ENCODE measurements at places on chromosomes 1 and 21.

GRCh38 chr1:182563095-182563494 is 26.0 kb downstream of the RNASEL start:
- DNase-seq, result no peak

DNA sequence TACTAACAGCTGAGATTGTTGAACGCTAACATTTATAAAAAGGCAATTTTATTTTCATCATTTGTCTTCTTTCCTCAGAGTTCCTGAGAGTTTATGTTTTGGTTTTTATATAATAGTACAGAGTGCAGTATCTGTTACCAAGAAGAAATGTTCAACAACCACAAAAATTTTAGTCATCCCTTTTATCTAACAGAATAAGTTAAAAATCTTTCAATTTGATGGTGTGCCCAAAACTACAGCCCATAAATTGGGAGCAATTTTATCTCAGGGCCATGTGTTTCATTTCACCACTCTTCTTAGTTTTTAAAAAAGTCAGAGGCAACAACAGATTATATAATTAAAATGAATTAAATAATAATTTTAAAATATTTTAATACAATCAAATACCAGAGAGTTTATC is 37.1 kb downstream of the NEXN start:
- DNase-seq, result no peak

- DNase-seq, result no peak
These were observed 74.7 kb downstream of the LEPR start for GRCh38 chr1:65495137-65495536.

DNA sequence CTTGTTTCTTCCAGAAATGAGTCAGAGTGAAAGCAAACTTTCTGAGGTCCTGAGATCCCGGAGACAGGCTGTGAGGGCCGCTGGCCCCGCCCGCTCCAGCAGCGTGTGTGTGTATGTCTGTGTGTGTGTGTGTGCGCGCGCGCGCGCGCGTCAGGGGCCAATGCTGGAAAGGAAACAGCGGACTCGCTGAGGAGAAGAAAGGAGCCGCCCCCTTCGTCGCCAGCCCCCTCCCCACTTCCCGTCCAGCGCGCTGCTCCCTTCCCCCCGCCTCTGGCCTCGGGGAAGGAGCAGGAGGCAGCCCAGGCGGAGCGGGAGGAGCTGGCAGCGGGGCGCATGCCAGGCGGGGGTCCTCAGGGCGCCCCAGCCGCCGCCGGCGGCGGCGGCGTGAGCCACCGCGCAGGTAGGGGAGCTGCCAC is at the start of gene DISC1:
DISC1 (plus strand) TSS at position 256 of the 416 bp plus-strand sequence; CDS start at position 334, 78 bp downstream.
- peak; percentile 78 for DNase-seq

DNA sequence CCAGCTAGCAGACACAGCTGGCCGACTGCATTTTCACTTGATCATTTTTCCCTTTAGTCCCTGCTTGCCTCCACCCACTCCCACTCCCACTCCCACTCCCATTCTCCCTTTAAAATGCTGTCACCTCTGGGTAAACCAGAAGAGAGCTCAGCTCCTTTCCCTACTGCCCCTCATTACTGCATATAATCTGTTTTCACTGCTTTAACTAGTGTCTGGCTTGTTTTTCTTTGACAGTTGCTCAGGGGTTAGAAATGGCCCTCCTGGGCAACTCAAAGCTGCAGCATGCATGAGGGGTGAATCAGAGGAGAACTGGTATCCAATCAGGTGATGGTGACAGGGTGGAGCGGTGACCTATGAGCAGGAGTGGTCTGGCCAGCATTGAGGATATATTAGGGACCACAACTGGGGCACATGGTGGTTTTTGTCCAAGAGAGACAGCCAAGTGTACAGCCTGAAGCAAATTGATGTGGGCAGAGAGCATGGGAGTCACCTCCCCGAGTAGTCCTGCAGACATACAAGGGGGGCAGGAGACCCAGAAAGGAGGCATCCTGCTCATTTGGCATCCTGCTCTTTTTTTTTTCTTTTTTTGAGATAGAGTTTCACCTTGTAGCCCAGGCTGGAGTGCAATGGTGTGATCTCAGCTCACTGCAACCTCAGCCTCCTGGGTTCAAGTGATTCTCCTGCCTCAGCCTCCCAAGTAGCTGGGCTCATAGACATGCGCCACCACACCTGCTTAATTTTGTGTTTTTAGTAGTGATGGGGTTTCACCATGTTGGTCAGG is 42.6 kb upstream of the SRSF10 start:
- DNase-seq, result no peak

DNA sequence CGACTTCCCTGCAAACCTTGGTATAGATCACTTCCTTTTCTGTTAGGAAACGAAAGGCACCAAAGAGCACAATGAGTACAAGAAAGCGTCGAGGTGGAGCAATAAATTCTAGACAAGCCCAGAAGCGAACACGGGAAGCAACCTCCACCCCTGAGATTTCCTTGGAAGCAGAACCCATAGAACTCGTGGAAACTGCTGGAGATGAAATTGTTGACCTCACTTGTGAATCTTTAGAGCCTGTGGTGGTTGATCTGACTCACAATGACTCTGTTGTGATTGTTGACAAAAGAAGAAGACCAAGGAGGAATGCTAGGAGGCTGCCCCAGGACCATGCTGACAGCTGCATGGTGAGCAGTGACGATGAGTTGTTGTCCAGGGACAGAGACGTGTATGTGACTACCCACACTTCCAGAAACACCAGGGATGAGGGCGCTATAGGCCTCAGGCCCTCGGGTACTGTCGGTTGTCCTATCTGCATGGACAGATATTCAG is 18.5 kb downstream of the FAM89A start:
- DNase-seq, result no peak

DNA sequence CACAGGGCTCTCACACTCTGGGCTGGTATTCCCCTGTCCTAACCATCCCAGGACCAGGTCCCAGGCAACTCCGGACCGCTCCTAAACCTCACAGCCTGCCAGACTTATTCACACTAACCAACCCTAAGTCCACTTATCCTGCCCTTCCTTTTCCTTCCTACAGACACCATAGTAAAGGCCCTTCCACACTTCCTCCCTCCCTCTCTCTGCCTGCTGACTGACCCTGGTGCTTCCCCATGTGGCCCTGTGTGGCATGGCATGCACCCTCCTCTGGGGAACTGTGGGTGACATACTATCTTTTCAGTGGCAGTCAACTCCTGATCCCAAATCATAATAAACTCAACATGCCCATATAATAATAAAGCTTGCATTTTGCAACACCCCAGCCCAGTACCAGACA is 155.1 kb upstream of the DNAH14 start:
- no peak for DNase-seq

DNA sequence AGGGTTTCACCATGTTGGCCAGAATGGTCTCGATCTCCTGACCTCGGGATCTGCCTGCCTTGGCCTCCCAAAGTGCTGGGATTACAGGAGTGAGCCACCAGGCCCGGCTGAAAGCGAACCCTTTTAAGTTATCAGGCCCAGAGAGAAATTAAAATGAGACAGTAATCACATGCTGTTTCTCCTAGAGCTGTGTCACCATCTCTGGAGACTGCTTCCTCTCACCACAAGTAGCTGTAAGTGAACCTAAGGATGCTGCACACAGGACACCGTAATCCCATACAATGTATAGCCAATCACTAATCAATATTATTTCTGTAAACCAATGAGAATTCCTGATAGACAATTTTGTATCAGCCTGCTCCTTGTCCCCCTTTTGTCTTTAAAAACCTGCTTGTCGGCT is 5.7 kb upstream of the CSTB start:
- DNase-seq, result no peak

DNA sequence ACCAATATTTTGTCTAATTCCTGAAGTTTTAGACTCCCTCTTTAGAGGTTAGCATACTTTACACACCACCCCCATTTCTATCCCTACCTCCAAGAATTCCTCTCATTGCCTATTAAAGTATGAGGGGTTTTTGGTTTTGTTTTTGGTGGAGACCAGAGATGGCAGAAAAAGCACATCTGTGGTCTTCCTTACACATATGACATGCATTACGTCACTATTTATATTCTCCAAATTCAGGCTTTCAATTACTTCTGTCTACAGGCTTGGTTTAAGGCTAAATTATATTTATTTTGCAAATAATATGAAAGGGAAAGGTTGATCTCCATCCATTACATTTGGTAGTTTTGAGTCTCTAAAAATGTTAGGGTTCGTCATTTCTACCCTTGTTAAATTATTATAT is 674.6 kb downstream of the LMO4 start:
- no peak for DNase-seq

GRCh38 chr1:245465666-245466065 is 310.9 kb downstream of the KIF26B start:
- peak; percentile 39 for DNase-seq

GRCh38 chr1:207826557-207827487 is 75.0 kb downstream of the CD46 start:
- DNase-seq, result no peak

GRCh38 chr1:100866041-100866900 is 28.4 kb downstream of the EXTL2 start:
- DNase-seq, result no peak

- DNase-seq, result no peak
These were observed 28.2 kb upstream of the DOCK7 start for GRCh38 chr1:62716397-62716796.

- DNase-seq, result peak; percentile 42
These were observed 1.7 kb downstream of the NR5A2 start for GRCh38 chr1:200029035-200029821.

- no peak for DNase-seq
These were observed 11.7 kb downstream of the ST3GAL3 start for GRCh38 chr1:43719063-43719462.

DNA sequence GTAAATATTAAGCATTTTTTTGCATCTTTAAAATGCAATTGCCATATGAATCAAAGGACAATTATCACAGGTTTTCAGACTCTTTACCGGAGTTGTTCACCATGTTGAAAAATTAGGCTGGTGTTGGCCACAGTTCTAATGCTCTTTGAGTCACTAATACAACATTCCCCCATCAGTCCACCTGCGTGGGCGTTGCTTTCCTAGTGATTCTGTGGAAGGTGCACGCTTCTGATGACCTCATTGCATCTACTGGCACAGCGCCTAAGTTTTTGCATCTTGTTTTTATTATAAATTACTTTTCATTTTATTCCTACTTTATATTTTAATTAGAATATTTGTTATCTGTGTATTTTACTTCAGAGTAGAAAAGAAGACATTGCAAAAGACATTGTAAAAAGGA is 4.7 kb upstream of the F5 start:
- no peak for DNase-seq

GRCh38 chr1:244069326-244069898 is 18.3 kb downstream of the ZBTB18 start:
- no peak for DNase-seq

DNA sequence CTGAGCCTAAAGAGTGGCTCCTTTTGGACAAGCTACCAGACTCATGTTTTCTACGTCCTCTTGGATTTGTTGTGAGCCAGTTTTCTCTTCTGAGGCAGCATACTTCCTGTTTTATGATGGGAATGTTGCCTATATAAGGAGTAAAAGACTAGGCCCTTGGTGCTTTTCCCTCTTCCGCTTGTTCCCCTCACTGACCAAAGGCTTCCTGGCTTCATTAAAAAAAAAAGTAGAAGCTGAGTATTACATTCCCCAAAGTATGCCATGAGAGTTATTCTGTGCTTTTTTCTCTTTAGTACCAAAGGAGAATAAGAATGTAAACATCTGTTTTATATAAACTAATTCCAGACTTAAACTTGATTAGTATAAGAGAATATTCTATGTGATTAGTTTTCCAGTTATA is 6.5 kb upstream of the HMCN1 start:
- DNase-seq, result no peak

DNA sequence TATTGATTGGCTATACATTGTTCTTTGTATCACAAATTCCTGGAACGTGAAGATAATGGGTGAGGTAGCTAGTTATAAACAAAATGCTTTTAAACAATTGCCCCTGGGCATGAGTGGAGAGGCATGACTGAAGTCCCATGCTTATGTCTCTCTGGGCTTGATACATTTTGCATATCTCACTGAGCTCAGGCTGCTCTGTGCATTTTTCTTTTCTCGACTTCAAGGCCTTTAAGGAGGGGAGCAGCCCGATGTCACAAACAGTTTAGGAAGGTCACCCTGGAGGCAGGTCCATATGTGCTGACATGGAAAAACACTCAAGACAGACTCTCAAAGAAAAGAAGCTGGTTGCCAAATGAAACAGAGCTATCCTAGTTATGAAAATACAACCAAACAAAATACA is 80.1 kb upstream of the PUM1 start:
- no peak for DNase-seq

DNA sequence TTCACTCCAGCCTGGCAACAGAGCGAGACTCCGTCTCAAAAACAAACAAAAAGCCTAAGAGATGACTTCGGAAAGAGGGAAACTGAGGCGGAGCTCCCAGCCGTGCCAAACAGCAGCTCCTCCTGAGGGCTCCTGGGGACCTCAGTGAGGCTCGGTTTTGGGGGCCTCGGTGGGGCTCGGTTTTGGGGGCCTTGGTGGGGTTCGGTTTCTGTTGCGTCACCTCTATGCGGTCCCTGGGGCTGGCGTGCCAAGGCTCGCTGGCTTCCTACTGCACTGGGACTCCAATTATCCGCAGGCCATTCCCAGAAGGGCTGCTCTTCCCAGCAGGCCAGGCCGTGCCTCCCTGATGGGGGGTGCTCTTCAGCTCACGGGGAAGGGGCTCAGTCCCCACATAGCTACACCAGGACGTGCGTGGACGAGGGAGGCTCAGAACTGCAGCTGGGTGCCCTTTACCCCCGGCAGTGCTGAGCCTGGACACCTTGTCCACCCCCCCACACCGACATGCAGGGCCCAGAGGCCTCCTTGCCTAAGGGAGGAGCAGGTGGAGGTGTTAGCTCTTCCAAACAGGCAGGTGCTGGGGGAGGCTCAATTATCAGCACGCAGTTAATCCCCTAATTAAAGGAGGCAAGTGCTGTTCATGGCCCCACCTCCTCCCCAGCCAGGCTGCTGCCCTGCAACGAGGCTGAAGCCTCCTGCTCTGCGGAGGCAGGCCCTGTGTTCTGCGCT is 5.1 kb upstream of the C1orf159 start:
- DNase-seq, result no peak

DNA sequence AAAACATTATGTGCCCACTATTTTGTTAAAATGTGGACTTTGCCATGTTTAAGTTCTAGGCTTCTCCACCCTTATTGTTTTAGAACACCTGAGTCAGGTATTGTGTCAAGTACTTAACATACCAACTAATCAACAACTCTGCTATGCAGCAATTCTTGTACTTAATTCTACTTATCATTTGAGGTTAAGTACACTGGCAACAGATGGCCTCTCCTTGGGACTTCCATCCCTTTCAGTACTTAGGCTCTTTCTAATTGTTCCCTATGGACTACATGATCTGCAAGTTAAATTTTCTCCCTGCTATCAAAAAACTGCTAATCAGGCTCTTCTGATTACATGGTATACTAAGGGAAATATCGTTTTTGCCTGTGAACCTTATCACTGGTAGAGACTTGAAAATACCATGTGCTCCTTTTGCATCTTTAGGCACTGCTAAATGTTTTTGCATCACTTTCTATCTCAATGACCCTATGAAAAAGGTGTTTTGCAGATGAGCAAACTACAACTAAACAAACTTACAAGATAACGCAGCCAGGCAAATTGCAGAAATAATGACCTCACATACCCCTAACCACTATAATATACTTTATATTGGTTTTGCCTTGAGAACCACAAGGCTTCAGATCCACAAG is 18.9 kb downstream of the SFPQ start:
- DNase-seq, result no peak

All from glutamatergic neuron (in vitro differentiated cells).